Thymus (tissue), 14 donors: ENCODE measurements at places on chromosomes 2 and 18.

GRCh38 chr2:104836841-104837240 lies 17.1 kb upstream of the POU3F3 start:
- H3K36me3 ChIP-seq: no peaks in the 10 kb centered on the region
- no peak for DNase-seq
- peaks cover 9% of the 10 kb centered on the region for H3K27me3 ChIP-seq
- H3K27ac ChIP-seq: no peak overlapping the region
- no peak overlapping the region for H3K4me3 ChIP-seq

GRCh38 chr2:46010925-46011490 lies 286.2 kb upstream of the EPAS1 start:
- peaks cover 2% of the 10 kb centered on the region for H3K4me1 ChIP-seq
- H3K4me3 ChIP-seq: no peak overlapping the region
- no peak overlapping the region for H3K27ac ChIP-seq
- no peaks in the 10 kb centered on the region for H3K36me3 ChIP-seq

DNA sequence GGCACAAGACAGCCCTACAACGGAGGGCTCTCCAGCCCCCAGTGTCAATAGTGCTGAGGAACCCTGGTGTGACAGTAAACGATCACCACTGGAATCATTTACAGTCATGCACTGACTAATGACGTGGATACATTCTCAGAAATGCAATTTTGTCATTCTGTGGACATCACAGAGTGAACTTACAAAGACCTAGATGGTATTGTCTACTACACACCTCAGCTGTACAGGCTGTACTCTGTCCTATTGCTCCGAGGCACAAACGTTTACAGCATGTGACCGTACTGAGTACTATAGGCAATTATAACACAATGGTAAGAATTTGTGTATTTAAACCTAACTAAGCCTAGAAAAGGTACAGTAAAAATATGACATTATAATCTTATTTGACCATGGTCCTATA lies 67.2 kb downstream of the CD8B2 start:
- no peak overlapping the region for H3K27ac ChIP-seq
- no peaks in the 10 kb centered on the region for H3K4me1 ChIP-seq
- H3K4me3 ChIP-seq: no peak overlapping the region
- DNase-seq: no peak
- no peaks in the 10 kb centered on the region for H3K36me3 ChIP-seq

DNA sequence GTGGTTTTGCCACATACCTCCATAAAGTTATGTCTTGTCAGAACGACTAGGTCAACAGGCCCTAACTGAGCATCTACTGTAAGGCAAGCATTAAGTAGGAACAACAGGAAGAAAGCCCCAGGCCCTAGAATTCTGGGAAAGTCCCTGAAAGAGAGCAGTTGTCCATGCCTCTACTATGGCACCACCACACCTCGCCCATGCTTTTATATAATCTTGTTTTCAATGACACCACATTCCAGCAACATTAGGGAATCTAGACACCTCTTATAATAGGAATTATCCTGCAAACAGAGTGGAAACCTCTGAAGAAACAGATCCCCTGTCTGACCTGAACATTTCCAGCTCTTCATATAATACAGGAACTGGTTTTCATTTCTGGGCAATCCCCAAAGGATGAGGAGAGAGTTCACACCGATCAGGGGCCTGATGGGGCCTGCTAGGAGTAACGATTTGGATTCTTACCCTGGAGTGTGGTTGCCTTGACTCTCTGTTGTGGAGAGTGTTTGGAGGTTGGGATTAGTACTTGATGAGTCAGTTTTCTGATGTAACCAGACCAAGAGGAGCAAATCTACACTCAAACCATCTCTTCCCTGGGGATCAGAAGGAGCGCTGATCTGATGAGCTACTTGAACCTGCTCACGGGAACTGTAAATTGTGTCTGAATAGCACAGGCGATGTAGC lies 31.9 kb upstream of the CEP68 start:
- H3K4me3 ChIP-seq: no peak overlapping the region
- no peaks in the 10 kb centered on the region for H3K27me3 ChIP-seq
- H3K4me1 ChIP-seq: peaks cover 9% of the 10 kb centered on the region
- no peak for DNase-seq
- no peak overlapping the region for H3K27ac ChIP-seq

- H3K4me3 ChIP-seq: no peak overlapping the region
- no peaks in the 10 kb centered on the region for H3K4me1 ChIP-seq
- H3K27ac ChIP-seq: no peak overlapping the region
- no peaks in the 10 kb centered on the region for H3K36me3 ChIP-seq
- H3K27me3 ChIP-seq: no peaks in the 10 kb centered on the region
These were observed 34.1 kb upstream of the FAM110C start for GRCh38 chr2:80378-80777.

GRCh38 chr18:8959551-8960135 lies 142.9 kb upstream of the NDUFV2 start:
- no peak overlapping the region for H3K27ac ChIP-seq
- H3K4me1 ChIP-seq: no peaks in the 10 kb centered on the region
- no peaks in the 10 kb centered on the region for H3K36me3 ChIP-seq
- no peak for DNase-seq
- H3K4me3 ChIP-seq: no peak overlapping the region
- no peaks in the 10 kb centered on the region for H3K27me3 ChIP-seq

GRCh38 chr2:168831662-168832061 lies 29.2 kb downstream of the NOSTRIN start:
- no peak for DNase-seq
- H3K27me3 ChIP-seq: no peaks in the 10 kb centered on the region
- H3K4me3 ChIP-seq: no peak overlapping the region

DNA sequence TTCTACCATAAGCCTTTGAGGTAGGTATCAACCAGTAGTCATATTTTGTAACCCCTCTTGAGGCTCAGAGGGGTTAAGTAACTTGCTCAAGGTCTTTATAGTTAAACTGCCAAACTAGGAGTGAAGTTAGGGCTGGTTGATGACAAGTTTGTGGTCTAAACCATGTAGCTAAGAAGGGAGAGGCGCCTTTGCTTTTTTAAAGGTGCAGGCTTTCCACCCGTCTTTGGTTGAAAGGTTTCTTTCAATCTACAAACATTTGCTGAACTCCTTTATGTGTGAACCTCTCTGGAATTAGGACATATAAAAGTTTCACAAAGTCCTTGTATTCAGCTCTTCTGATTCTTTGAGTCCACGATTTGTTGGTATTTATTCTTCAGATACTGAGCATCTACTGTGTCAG lies 2.4 kb upstream of the MTA3 start:
- DNase-seq: peak; percentile 80
- peaks cover 71% of the 10 kb centered on the region for H3K4me1 ChIP-seq
- no peaks in the 10 kb centered on the region for H3K36me3 ChIP-seq

DNA sequence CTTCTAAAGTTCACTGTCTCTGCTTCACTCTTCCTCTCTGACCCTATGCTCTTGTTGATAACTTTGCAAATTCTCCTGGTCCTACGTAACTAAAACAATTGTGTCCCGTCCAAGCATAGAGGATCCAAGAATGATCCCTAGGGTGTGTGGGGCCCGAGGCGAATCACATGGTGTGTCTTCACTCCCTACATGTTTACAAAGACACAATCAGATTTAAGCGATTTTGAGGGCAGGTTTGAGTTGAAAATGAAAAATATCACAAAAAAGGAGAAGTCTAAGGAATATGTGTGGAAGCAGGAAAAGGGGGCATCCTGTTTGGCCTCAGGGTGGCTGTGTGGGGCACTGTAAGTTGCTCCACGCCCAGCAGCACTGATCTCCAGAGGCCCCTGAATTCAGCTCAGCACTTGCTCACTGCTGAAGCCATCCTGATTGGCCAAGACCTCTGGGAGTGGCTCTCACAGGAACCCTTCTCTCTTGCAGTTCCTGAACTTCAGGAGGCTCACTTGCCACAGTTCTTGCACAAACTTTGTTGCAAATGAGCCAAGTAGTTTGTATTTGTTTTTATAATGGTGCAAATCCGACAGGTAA lies 363.6 kb downstream of the ZNF521 start:
- no peak overlapping the region for H3K4me3 ChIP-seq
- DNase-seq: no peak
- peaks cover 16% of the 10 kb centered on the region for H3K4me1 ChIP-seq
- H3K27ac ChIP-seq: no peak overlapping the region

GRCh38 chr2:69619725-69620124 lies 23.8 kb downstream of the AAK1 start:
- no peak overlapping the region for H3K27ac ChIP-seq
- H3K27me3 ChIP-seq: no peaks in the 10 kb centered on the region
- no peaks in the 10 kb centered on the region for H3K36me3 ChIP-seq
- H3K4me3 ChIP-seq: no peak overlapping the region
- DNase-seq: peak; percentile 41
- peaks cover 40% of the 10 kb centered on the region for H3K4me1 ChIP-seq

DNA sequence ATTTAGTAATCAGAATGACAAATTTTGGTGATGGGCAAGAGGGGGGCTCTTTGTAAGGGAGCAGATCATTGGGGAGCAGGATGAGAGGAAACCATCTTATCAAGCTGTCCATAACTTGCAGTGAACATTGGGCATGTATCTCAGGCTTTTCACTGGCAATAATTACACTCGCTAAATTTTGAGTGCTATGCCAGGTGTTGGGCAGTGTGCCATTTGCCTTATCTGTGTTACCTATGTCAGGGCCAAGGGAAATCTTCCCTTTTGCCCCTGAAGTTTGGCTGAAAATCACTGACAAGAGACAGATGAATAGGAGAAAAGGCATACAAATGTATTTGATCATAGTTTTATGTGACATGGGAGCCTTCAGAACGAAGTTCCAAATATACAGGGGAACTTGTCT lies 39.0 kb downstream of the NOSTRIN start:
- no peaks in the 10 kb centered on the region for H3K27me3 ChIP-seq
- no peaks in the 10 kb centered on the region for H3K36me3 ChIP-seq
- no peak overlapping the region for H3K27ac ChIP-seq
- H3K4me3 ChIP-seq: no peak overlapping the region
- no peak for DNase-seq
- no peaks in the 10 kb centered on the region for H3K4me1 ChIP-seq

GRCh38 chr2:195477248-195477995 lies 179.6 kb upstream of the SLC39A10 start:
- no peak overlapping the region for H3K4me3 ChIP-seq
- no peak for DNase-seq
- H3K27me3 ChIP-seq: no peaks in the 10 kb centered on the region
- no peaks in the 10 kb centered on the region for H3K36me3 ChIP-seq
- H3K27ac ChIP-seq: no peak overlapping the region
- H3K4me1 ChIP-seq: peaks cover 2% of the 10 kb centered on the region

GRCh38 chr2:15115776-15116175 lies 445.4 kb downstream of the NBAS start:
- no peaks in the 10 kb centered on the region for H3K27me3 ChIP-seq
- no peak overlapping the region for H3K4me3 ChIP-seq
- no peak for DNase-seq
- no peak overlapping the region for H3K27ac ChIP-seq
- peaks cover 12% of the 10 kb centered on the region for H3K4me1 ChIP-seq

GRCh38 chr2:238927746-238928519 lies 80.0 kb downstream of the TWIST2 start:
- H3K4me3 ChIP-seq: no peak overlapping the region
- H3K36me3 ChIP-seq: no peaks in the 10 kb centered on the region
- H3K27ac ChIP-seq: no peak overlapping the region

GRCh38 chr2:160364364-160364763 lies 129.2 kb downstream of the RBMS1 start:
- H3K4me1 ChIP-seq: peaks cover 17% of the 10 kb centered on the region
- no peaks in the 10 kb centered on the region for H3K27me3 ChIP-seq
- H3K4me3 ChIP-seq: no peak overlapping the region
- H3K27ac ChIP-seq: no peak overlapping the region

DNA sequence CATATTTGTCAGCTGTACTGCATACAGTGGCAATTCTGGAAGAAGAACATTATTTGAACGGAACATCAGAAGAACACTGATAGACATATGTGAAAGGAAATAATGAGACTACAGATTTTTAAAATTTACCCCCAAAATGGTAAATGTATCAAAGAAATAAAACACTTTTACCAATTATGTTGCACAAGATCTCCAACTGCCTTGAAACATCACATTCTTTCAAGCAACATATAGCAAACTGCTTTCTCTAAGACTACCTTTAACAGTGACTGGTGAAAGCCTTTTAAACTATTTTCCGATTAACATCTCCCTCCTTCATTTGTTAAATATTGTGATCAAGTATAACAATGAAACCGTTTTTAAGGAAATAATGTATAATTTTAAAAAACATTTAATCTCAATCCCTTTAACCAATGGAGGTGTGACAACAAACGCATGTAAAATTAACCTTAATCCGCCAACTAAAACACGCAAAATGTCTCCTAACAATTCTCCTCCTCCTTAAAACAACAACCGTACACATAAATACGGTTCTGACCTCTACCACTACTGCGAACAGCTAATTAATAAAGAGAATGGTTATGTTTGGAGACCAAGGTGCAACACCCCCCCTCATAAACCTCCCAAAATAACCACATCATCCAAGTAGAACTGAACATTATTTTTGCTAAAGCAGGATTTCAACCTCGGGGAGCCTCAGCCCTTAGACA lies 2.4 kb downstream of the FBXO11 start:
- no peaks in the 10 kb centered on the region for H3K36me3 ChIP-seq
- H3K27me3 ChIP-seq: no peaks in the 10 kb centered on the region
- H3K27ac ChIP-seq: peak overlapping the region; percentile 14
- DNase-seq: peak; percentile 4
- H3K4me1 ChIP-seq: peaks cover 6% of the 10 kb centered on the region
- H3K4me3 ChIP-seq: peak overlapping the region; percentile 94

DNA sequence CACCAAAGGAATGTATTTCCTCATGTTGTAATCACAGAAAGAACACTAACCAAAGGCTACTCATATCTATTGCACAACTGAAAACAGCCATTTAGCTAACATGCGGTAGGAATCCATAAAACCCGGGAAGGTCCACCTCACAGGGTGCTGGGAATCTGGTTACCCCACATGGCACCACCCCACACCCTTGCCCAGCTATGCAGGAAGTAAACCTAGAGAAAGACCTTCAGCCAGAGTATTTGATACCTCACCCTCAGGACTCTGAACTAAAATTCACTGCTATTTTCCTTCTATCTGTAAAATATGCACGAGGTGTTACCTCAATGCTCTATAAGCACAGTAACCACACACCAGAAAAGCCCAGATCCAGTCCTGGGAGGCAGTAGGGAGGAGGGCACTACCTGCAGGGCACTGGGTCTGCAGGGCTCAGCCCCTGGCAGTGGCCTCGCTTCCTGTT lies 45.8 kb downstream of the PTPN2 start:
- H3K4me3 ChIP-seq: no peak overlapping the region
- peak overlapping the region; percentile 79 for H3K27ac ChIP-seq
- H3K4me1 ChIP-seq: peaks cover 19% of the 10 kb centered on the region
- peaks cover 48% of the 10 kb centered on the region for H3K36me3 ChIP-seq
- DNase-seq: no peak
- H3K27me3 ChIP-seq: no peaks in the 10 kb centered on the region

GRCh38 chr18:56034949-56035348 lies 447.0 kb upstream of the TCF4 start:
- H3K36me3 ChIP-seq: no peaks in the 10 kb centered on the region
- H3K4me3 ChIP-seq: no peak overlapping the region
- no peaks in the 10 kb centered on the region for H3K27me3 ChIP-seq
- no peaks in the 10 kb centered on the region for H3K4me1 ChIP-seq

GRCh38 chr2:98884658-98885057 lies 51.4 kb downstream of the CRACDL start:
- no peak overlapping the region for H3K27ac ChIP-seq
- H3K27me3 ChIP-seq: no peaks in the 10 kb centered on the region
- DNase-seq: no peak
- no peaks in the 10 kb centered on the region for H3K4me1 ChIP-seq
- no peak overlapping the region for H3K4me3 ChIP-seq
- no peaks in the 10 kb centered on the region for H3K36me3 ChIP-seq

GRCh38 chr2:120592084-120592483 lies 143.6 kb upstream of the GLI2 start:
- no peak overlapping the region for H3K4me3 ChIP-seq
- H3K36me3 ChIP-seq: no peaks in the 10 kb centered on the region
- no peaks in the 10 kb centered on the region for H3K4me1 ChIP-seq
- no peak overlapping the region for H3K27ac ChIP-seq
- DNase-seq: no peak
